HTR-8/SVneo (cell line): ENCODE measurements at places on chromosomes 1 and 21.

DNA sequence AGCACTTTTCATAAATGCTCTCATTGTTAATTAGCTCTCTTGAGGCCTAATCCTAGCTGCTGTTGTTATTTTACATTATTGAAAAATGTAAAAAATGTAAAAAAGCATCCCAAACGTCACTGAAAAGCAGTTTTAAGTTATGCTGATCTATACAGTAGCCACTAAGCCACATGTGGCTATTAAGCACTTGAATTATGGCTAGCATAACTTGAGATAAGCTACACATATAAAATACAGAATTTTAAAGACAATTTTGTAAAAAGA, 18.4 kb upstream of the DNASE2B start:
- no peak for DNase-seq

DNA sequence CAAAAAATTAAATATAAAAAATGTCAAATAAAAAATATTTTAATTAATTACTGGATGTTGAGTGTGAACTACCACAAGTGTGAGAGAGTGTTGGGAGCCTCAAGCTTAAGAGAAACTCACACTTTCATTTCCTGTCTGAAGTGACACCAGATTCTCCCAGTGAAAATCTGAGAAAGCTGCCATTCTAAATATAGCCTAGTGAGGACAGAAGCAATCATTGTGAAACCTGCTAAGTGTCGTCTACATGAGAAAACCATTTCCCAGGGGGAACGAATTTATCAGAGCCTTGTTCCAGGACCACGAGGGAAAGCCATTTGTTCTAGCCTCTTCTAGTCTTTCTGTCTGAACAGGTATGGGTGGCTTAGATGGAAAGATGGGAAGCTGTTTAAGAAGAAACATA, 329.3 kb upstream of the PRMT6 start:
- DNase-seq: no peak

GRCh38 chr1:17319561-17320350, 11.8 kb downstream of the PADI4 start:
- DNase-seq: no peak

- DNase-seq: no peak
These were observed 63.0 kb upstream of the BACH1 start for GRCh38 chr21:29235714-29236197.

DNA sequence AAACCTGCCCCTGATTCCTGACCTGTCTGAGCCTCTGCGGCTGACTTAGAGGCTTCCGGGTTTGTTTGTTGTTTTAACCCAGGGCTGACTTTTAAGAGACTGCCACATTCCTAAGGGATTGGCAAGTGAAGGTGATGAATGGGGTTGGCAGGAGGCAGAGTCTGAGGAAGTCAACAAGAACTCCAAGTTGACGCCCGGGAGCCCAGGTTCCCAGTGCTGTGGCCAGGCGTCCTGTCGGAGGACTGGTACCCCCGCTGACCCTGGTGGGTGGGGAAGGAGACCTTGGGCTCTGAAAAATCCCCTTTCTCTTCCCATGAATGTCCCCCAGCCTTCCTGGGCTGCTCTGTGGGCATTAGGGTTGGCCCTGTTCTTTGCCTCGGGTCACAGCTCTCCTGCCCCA, 19.7 kb upstream of the EPS8L3 start:
- peak; percentile 74 for DNase-seq

GRCh38 chr1:15153842-15154479, 414 bp downstream of the TMEM51 start:
- DNase-seq: peak; percentile 44

DNA sequence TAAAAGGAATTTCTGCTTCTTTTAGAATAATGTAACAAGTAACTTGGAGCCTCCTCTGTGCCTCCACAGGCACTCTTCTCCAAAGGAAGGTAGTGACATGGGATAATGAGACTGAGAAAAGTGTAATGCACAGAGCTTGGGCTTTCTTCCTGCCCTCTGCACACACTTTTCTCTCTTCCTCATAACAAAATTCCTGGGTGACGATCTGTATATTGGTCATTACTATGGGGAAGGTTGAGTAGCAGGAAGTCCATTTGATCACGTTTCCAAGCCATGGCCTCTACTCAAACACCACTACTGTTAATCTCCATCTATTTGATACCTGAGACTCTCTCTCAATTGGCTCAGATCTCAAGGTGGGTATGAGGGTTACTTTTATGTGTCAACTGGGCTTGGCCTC, 113.9 kb downstream of the GRIK1 start:
- DNase-seq: no peak

DNA sequence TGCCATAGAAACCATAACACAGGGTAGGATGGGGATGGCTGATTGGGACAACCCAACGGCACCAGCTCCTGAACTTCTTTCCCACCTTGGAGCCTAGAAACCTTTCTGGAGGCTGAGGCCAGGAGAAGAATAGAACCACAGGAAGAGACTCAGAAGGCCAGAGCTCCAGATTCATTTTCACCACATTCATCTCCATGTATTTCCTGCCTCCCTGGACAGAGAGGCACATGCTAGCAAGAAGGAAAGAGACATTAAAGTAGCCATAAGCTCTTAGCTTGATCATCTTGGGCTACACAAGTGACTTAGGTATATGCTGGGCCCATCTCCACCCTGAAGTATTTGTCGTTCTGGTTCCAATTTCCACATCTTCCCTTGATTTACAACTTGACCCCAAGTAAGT, 44.1 kb downstream of the PLXNA2 start:
- DNase-seq: no peak

- DNase-seq: no peak
These were observed 5.1 kb downstream of the KRTAP22-1 start for GRCh38 chr21:30605968-30606367.

DNA sequence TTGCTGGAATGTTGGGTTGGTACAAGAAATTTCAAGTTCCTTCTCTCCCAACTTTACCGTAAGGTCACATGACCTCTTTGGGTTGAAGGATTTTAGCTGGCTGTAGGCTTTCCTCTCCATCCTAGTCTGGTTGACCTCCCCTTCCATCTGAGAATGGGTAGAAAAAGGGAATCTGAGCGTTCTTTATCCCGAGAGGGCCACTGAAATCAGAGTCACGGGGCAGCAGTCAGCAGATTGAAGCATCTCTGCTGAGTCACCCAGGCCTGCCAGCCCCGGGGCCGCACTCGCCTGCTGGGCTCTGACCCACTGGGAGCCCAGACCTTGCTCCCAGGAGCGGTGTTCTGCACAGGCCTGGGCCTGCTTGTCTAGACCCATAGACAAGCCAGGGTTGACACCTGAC, 31.0 kb downstream of the TMCC2 start:
- peak; percentile 68 for DNase-seq

GRCh38 chr1:46450160-46450517, 39.5 kb upstream of the DMBX1 start:
- no peak for DNase-seq

GRCh38 chr1:63984930-63985290, 211.1 kb downstream of the ROR1 start:
- DNase-seq: no peak

DNA sequence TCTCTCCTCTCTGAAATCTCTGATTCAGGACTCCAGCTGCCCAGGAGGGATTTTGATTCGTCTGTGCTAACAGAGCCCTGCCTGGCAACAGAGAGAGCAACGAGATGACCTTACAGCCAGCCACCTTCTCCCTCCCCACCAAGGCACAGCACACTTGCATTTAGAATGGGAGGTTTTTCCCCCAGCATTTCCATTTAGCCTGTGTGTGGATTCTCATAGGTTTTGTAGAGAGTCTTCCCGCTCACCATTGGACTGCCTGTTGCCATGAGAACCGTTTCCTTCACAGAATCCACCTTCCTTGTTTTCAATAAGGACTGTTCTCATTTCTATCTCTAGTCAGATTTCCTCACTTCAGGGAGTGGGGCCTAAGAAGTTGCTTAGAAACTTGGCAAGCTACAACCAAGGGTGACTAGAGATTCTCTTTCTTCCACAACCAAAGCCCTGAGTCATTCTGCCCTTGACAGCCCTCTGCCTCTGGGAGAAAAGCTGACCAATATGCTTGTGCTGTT, 5.8 kb upstream of the IKBKE start:
- no peak for DNase-seq

DNA sequence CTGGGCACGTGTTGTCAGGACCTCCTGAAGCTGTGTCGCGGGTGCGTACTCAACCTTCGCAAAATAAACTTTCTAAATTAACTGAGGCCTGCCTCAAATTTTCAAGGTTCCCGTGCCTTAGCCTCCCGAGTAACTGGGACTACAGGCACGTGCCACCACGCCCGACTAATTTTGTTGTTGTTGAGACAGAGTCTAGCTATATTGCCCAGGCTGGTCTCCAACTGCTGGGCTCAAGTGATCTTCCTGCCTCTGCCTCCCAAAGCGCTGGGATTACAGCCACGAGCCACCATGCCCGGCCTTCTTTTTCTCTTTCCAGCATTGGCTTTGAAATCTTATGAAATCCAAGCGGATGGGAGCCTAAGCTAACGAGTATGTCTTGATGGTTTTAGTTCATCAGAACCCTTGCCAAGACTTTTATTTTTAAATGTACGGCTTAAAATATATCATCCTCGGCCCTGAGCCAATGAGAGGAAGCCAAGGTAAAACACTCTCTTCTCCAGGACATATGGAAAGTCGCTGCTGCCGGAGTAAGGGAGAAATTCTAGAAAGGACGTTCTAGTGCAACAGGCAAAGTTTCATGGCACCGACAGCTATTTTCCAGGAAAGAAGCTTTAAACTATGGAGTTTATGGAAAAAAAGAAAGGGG, 12.7 kb upstream of the ERVH48-1 start:
- DNase-seq: no peak

- DNase-seq: no peak
These were observed 582 bp downstream of the TRPM2 start for GRCh38 chr21:44354001-44354405.

DNA sequence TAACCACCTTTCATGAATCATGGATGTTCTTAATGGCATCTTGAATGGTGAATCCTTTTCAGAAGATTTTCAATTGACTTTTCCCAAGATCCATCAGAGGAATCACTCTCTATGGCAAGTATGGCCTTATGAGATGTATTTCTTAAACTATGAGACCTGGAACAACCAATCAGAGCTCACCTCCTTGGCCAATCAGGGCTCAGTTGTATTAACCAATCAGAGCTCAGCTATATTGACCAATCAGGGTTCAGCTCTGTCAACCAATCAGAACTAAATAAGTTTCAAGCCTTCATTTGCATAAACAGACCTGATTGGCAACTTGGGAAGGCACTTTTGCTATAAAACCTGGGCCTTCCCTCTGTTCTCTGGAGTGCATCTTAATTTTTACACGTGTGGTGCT, 13.6 kb upstream of the FAM3B start:
- DNase-seq: no peak

DNA sequence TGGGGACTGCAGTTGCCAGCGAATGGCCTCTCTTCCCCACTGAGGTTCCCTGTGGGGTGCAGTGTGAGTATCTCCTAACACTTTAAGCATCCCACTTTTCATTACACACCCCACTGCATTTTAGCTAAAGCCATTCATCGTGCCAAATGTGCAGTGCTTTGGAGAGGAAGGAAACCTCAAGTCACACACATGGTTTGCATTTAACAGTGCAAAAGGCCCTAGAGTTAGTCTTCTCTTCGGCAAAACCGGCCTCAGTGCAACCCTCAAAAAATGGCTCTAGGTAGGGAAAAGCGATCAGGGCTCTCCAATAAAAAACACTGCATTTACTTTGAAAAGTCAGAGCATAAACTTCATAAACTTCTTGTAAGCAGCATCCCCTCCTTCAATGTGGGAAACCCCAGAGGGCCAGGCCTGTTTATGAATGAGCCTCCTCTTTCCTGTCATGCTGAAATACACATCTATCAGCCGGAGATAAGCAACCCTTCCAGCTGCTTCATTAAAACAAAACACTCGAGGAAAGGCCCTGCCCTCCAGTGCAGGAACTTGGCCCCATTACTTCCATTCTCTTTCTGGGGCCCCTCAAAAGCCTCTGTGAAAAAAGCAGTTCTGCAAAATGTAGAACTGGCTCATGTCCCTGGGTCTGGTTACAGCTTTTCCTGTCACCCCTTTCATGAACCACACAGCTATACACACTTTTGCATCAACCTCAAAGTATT, 184.0 kb downstream of the CDC7 start:
- DNase-seq: no peak

DNA sequence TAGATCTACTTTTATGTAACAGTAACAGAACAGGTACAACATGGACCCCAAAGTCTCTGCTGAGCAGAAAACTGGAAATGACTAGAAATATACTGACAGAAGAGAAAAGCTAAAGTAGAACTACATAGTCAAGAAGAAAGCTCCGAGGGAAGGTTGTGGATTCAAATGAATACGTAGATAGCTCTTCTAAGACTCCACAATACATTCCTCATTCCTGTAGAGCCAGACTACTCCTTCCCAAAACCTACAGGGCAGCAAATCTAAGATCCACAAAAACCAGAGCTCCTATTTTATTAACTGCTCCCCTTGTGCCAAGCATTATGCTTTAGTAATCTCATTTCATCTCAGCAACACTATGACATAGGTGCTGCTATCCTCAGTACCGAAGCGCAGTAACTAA, 35.2 kb downstream of the ARID4B start:
- no peak for DNase-seq

- no peak for DNase-seq
These were observed 76.0 kb downstream of the DDR2 start for GRCh38 chr1:162708286-162708685.

DNA sequence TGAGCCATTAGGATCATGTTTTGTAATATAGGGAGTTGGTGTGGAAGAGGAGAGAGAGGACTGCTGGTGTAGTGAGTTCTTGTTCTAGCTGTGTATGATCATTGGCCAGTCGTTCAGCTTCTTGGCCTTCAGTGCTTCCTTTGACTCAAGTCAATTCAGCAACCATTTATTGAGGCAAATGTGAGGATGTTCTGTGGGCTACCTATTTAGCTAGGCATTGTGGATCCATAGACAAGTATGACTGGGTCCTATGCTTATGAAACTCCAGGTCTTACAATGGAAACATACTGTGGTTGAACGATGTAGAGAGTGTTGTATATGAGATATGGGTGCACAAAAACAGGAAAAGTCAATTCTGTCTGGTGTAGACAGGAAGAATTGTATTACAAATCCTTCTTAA, 41.7 kb downstream of the NFIA start:
- DNase-seq: no peak

GRCh38 chr1:172382406-172382805, 38.1 kb upstream of the C1orf105 start:
- no peak for DNase-seq

- peak; percentile 72 for DNase-seq
These were observed 797 bp downstream of the CC2D1B start for GRCh38 chr1:52365071-52365745.

DNA sequence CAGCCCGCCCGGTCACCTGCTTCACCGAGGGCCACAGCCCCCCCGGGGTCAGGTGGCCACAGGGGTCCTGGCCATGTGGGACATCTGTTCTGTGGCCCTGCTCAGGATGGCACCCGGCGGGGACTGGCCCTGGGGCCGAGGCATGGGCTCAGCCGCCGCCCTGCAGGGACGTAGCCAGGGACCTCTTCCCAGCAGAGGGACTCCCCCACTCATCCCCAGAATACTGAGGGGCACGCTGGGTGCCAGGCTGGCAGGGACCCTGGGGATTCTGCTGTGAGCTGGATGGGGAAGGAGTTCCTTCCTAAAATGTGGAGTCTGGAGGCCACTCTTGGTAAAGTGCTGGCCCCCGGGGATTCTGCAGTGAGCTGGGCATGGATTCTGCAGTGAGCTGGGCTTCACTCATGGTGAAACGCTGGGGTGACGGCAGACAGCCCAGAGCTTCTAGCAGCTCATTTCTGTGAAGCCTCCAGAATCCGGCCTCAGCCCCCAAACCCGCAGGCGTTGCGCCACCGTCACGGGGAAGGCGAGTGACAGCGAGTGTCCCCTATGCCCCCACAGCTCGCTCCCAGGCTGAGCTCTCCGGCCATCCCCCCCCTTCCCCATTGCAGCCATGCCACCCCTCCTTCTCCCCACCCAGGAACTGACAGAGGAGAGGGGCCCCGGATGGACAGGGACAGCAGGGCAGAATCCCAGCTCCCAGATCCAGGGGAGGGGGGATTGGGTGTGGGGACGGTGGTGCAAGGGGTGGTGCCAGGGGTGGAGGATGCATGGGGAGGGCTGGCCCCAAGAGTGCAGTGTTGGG, 1.4 kb downstream of the ITGB2 start:
- no peak for DNase-seq
